Anterior cingulate cortex (tissue), 58 donors: ENCODE measurements at places on chromosomes 16 and 17.

DNA sequence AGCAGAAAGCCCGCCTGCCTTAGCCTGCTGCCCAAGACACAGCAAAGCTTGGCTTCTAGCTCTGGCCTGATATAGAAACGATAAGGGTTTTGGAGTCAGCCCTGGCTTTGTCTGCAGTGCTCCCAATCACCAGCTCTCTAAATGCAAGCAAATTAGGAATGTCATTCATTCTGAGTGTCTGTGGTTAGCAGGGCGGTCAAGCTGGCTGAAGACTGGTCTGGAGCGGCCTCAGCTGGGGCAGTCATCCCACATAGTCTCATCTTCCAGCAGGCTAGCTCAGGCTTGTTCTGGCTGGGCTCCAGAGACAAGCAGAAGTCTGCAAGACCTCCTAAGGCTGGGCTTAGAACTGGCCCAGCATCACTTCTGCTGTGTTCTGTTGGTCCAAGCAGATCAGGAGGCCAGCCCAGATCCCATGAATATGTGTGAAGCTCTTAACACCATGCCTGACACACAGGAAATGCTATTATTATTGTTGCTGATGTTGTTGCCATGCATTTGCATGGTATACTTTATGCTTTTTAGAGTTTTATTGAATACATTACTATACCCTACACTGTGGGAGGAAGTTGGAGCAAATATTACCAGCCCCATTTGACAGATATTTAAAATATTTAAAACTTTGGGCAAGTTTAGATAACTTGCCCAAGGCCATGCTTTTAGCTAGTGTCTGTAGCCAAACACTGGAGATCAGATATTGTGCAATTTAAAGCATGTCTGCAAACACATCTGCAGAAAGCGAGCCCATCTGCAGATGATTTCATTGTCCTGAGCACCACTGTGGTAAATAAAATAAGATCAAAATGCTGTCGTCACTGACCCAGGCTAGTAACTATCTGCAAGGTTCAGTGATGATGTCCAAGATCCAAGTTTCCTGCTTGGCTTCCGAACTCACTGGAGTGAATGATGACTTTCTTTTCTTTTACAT is 24.8 kb downstream of the TMC7 start:
- DNase-seq = no peak

DNA sequence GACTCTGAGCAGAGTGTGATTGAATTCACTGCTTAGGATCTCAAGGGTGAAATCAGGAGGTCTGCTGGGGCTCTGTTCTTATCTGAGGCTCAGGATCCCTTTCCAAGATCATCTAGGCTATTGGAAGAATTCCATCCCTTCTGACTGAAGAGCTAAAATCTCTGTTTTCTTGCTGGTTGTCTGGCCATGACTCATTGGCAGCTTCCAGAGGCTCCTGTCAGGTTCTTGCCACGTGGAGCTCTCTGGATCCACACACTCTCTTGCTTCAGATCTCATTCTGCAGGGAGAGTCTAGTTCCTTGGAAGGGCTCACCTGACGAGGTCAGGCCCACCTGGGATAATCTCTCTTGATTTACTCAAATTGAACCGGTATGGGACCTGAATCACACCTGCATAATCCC is 930.7 kb downstream of the CDH8 start:
- no peak for DNase-seq

GRCh38 chr17:40791787-40792436 is 7.8 kb downstream of the KRT28 start:
- no peak for DNase-seq

DNA sequence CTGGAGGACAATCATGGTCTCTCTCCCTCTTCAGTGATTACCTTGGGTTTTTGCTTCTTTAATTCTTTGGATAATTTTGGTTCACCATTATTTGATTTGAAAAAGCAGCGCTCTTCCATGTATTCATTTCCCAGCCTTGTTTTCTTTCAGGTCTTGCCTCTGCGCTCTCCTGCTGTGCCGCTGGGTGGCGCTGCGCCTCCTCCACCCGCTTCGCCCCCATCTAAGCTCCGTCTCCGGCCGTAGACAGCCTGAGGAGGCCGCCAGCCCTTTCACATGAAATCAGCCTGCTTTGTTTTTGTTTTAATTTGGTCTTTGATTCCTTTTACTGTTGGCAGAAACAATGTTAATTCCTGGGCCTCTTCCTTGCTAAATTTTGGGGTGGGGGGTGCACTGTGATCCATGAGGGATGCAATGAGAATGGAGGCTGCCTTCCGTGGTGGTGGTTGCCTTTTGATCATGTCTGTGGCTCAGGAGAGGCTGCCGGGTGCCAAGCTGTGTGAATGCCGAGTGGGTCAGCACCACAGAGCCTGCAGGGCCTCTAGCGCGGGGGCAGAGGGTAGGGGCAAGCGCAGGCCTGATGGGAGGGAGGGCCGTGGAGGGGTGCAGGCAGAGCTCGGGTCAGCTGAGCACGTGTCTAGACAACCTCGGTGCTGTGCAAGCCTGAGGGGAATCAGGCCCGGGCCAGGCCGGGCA is 64.1 kb downstream of the PLD6 start:
- peak; percentile 37 for DNase-seq

DNA sequence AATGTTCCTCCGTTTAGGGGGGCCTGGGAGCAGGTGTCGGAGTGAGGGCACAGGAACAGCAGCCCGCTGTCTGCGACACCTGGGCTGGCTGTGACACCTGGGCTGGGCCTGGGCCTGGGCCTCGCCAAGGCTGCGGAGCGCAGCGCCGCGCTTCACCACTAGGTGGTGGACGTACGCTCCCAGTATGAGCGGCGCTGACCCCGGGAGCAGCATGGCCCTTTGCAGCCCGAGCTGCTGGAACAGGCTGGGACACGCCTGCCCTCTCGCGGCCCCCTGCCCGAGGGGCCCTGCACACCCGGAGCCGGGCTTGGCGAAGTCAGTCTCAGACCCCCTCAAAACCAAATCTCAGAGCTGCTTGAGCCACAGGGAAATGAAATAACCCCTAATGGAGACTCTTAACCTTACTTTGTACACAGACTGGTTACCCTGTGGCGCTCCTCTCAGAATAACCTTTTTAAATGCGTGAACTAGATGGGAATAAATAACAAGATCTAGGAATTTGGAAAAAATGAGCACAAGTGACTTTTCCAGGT is 38.6 kb upstream of the FA2H start:
- DNase-seq = peak; percentile 76

- no peak for DNase-seq
These were observed 118.4 kb downstream of the ZNF423 start for GRCh38 chr16:49737541-49737940.

DNA sequence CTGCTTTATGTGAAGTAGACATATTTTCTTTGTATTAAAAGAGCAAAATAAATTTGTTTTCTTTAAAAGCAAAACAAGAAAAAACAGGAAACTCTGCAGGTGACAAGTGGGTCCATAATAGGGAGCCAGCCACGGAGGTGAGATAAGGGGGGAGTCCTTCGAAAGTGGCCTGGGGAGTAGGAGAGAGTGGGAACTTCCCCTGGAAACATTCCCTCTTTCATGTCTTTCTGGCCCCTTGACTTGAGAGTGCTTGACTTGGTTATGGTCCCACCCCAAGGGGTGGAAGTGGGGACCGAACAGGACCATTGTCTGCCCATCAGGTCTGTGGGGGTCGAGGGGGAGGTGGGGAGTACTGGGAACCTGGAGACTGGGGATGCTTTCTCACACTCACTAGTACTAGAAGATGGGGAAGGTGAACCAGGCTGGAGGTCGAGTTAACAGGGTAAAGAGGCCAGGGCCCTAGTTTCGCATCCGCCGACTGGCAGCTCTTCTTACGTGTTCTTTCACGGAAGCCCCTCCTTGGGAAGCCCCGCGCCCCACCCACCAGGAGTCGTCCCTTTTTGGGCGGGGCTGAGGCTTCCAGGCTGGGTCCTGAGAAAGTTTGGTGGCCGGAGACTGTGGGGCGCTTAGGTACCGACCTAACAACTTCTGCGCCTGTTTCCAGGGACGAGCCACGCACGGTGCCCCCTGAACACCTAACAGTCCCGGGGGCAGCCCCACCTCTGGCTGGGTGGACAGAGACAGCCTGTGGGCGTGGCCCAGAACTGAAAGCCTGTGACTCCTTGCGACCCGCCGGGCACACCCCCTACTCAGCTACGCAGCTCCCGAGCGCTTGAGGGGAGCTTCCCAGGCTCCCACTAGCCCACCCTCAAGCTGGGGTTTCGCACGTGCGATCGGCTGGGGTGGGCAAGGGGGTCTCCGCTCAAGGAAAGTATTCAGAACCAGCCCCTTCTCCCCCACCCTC is 790 bp downstream of the TRADD start:
- no peak for DNase-seq

DNA sequence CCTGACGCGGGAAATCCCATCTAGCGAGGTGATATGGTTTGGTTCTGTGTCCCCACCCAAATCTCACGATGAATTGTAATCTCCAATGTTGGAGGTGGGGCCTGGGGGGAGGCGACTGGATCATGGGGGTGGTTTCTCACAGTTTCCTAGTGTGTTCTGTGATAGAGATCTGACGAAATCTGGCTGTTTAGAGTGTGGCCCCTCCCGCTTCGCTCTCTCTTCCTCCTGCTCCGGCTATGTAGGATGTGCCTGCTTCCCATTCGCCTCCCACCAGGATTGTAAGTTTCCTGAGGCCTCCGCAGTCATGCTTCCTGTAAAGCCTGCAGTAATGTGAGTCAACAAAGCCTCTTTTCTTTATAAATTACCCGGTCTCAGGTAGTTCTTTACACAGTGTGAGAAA is 31.6 kb downstream of the IFT140 start:
- no peak for DNase-seq

- DNase-seq = no peak
These were observed 2.9 kb downstream of the UNC119 start for GRCh38 chr17:28549236-28550132.

DNA sequence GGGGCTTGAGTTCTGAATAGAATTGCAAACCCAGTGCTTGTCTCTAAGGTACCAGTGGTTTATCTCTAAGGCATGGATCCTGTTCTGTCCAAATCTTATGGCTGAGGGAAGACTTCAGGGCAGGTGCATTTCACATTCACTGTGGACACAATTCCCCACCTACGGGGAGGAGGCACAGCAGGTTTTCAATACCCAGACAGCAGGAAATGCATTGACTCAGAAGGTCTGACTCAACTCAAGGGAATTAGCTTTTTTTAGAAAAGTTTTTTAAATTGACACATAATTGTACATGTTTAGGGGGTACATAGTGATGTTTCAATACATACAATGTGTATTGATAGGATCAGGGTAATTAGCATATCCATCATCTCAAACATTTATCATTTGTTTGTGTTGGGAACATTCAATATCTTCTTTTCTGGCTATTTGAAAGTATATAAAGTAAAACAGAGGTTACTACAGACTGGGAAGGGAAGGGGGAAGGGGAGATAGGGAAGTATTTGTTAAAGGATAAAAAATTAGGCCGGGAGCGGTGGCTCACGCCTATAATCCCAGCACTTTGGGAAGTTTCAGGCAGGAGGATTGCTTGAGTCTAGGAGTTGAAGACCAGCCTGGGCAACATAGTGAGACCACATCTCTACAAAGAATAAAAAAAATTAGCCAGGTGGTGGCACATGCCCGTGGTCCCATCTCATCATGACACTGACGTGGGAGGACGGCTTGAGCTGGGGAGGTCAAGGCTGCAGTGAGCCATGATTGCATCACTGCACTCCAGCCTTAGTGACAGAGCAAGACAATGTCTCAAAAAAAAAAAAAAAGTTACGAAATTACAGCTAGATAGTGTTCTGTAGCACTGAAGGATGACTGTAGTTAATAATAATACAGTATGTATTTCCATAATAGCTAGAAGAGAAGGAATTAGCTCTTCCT is 54.9 kb downstream of the RGS9 start:
- no peak for DNase-seq

DNA sequence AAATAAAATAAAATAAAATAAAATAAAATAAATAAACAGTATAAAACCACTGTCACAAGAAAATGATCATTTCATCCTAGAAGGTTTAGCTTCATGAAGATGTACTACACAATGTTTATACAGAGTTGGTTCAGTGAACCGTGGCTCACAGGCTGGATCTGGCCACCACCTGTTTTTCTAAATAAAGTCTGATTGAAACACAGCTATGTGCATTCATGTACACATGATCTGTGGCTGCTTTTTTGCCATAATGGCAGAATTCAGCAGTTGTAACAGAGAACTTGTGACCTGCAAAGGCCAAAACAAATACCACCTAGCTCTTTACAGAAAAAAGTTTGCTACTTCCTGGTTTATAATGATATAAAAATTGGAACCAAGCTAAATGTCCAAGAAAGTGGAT is 12.6 kb upstream of the RPRML start:
- DNase-seq = no peak

GRCh38 chr17:79690988-79691836 is 39.5 kb upstream of the ENPP7 start:
- DNase-seq = no peak

GRCh38 chr16:75398333-75398732 is 35.0 kb downstream of the CFDP1 start:
- no peak for DNase-seq

GRCh38 chr16:84754956-84755672 is 55.3 kb downstream of the USP10 start:
- no peak for DNase-seq

- DNase-seq = no peak
These were observed 7.8 kb downstream of the LPO start for GRCh38 chr17:58246104-58246740.

GRCh38 chr17:65008882-65009281 is 47.7 kb downstream of the GNA13 start:
- DNase-seq = no peak

DNA sequence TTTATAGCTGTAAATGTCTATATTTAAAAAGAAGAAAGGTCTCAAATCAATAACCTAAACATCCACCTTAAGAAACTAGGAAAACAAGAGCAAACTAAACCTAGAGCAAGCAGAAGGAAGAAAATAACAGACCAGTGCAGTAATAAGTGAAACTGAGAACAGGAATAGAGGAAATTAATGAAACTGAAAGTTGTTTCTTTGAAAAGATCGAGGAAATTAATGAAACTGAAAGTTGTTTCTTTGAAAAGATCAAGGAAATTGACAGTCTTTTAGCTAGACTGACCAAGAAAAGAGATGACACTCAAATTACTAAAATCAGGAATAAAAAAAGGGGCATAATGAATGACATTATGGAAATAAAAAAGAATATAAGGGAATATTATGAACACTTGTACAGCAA is 46.4 kb downstream of the SLFN5 start:
- DNase-seq = no peak

GRCh38 chr16:67463691-67464090 is 17.3 kb downstream of the ATP6V0D1 start:
- DNase-seq = no peak

DNA sequence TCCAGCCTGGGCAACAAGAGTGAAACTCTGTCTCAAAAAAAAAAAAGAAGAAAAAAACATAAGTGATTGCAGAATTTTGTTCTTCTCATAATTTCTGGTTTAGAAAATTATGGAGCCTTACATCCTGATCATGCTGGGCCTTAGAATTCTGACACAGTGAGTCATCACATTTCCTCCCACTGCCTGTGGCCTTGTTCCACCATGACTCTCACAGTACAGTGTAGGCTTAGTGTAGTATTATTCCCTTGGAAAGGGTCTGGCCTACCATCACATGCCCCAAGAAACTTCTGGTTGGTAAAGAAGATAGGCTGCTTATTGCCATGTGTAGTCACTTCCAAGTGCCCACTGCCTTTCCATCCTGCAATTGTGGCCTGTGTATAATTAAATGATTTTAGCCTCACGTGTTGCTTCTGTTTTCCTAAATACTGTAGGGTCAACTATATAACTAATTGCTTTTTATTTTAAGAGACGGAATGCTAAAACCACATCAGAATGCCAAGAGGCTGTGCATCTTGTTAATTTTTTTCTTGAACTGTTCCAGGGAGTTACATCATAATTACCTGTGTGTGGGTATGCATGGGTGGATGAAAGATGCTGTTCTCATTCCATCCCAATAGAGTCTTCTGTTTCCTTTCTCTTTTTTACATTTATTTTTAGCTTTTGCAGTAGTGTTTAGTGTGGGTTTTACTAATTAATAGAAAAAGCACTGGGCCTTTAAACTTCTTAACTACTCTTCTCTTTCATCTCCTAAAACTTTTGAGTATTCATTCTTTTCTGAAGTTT is 25.9 kb downstream of the OGFOD1 start:
- no peak for DNase-seq
